ENCODE measurements at places on chromosomes 2 and 18. TPM values are rescaled to one million over a fixed set of nuclear protein-coding genes. Genes with fewer than 3 reads are reported as not detected.

DNA sequence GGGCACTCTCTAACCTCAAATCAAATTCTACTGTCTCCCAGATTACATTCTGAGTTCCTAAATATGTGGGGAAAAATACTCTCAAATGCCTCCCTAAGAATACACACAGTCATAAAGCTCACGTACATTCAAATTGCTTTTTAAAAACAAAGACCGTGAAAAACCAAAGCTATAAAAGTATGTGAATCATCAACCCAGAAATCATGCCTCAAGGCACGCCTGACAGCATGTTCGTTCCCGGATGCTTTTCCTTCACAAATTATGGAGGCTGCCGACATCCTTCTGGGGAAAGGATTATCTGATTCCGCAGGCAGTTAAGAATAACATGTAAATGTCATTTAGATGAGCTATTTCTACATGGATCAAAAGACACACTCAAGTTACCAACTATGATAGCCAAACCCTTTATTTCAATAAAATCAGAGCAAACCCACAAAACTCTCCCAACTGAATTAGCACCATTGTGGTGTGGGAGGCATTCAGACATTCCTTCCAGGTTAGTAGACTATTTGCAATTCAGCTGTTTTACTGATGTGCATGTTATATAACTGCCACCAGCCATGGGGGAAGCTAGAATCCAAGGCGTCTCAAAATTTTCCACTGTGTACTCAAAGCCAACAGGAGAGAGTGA is 398.2 kb upstream of the TRIB2 start:
- no peaks in the 10 kb centered on the region for H3K4me1 ChIP-seq
- H3K36me3 ChIP-seq: no peaks in the 10 kb centered on the region
- no peak overlapping the region for H3K4me3 ChIP-seq
- no peaks in the 10 kb centered on the region for H3K27me3 ChIP-seq

DNA sequence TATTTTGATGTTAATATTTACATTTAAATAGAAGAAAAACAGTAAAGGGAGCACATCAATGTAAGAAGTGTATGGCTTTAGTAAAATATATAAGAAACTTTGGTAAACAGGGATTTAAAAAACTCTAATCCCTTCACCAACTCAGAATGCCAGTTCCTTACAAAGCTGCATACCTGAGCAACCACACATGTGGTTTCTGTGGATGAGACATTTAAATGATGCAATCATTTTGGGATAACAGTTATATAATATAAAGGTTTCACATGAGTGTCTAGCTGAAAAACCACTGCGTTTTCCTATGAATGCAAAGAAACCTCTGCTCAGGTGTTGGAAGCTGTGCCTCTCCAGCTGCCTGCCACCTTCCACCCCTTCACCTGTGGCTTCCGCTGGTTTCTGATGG is 209.1 kb upstream of the REV1 start:
- no peak overlapping the region for H3K4me3 ChIP-seq
- no peaks in the 10 kb centered on the region for H3K4me1 ChIP-seq
- no peaks in the 10 kb centered on the region for H3K36me3 ChIP-seq
- H3K27me3 ChIP-seq: no peaks in the 10 kb centered on the region

Gene WBP1
- total RNA-seq: 53.6 TPM

Gene CYS1
- total RNA-seq: 0.76 TPM

Gene HMSD
- not detected for total RNA-seq

Gene IL36RN
- total RNA-seq: not detected

Gene GREB1
- 0.46 TPM for total RNA-seq

- peak; percentile 16 for DNase-seq
- peaks cover 6% of the 10 kb centered on the region for H3K27me3 ChIP-seq
- H3K4me3 ChIP-seq: no peak overlapping the region
- no peaks in the 10 kb centered on the region for H3K36me3 ChIP-seq
Observed at GRCh38 chr2:233711312-233712008, 1.2 kb upstream of the UGT1A5 start.

Gene SLC4A5
- 2.0 TPM for total RNA-seq

DNA sequence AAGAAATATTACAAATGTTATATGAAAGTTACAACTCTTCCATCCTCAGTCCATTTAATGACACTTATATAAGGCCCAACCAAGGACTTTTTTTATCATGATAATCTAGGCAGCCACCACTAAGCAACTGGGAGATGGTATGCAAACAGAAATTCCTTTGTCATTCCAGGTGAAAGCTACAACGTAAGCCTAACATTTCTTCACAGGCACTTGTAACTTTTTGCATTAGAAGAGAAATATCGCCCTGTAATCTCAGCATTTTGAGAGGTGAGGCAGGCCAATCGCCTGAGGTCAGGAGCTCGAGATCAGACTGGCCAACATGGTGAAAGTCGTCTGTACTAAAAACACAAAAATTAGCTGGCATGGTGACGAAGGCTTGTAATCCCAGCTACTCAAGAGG is 581.2 kb upstream of the SLC8A1 start:
- no peaks in the 10 kb centered on the region for H3K36me3 ChIP-seq
- no peaks in the 10 kb centered on the region for H3K27me3 ChIP-seq
- no peak overlapping the region for H3K27ac ChIP-seq
- H3K4me3 ChIP-seq: no peak overlapping the region
- H3K4me1 ChIP-seq: no peaks in the 10 kb centered on the region
- no peak for DNase-seq

Gene C2orf92
- 23.4 TPM for total RNA-seq

GRCh38 chr2:5749347-5749746 is 57.2 kb downstream of the SOX11 start:
- DNase-seq: no peak
- no peaks in the 10 kb centered on the region for H3K4me1 ChIP-seq
- no peaks in the 10 kb centered on the region for H3K36me3 ChIP-seq
- no peak overlapping the region for H3K27ac ChIP-seq
- no peak overlapping the region for H3K4me3 ChIP-seq
- H3K27me3 ChIP-seq: no peaks in the 10 kb centered on the region

DNA sequence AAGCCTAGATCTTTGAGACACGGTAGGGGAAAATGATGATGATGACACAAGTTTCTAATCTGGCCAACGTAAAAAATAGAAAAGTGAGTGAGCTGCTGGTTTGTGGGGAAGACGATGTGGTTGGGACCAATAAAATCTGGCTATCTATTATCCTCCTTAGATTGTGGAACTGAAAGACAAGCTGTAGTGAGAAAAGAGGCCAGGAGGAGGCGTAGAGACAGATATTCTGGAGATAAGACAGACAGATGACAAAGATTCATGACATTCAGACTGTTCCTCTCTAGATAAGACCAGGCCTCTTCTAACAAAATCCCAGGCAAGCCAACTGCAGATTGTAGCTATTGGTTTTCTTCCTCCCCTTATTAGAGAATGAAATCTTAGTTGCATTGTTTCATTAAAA is 376.3 kb upstream of the UBE2E3 start:
- no peak overlapping the region for H3K4me3 ChIP-seq
- H3K36me3 ChIP-seq: no peaks in the 10 kb centered on the region
- DNase-seq: no peak
- no peak overlapping the region for H3K27ac ChIP-seq
- H3K27me3 ChIP-seq: no peaks in the 10 kb centered on the region
- H3K4me1 ChIP-seq: no peaks in the 10 kb centered on the region

DNA sequence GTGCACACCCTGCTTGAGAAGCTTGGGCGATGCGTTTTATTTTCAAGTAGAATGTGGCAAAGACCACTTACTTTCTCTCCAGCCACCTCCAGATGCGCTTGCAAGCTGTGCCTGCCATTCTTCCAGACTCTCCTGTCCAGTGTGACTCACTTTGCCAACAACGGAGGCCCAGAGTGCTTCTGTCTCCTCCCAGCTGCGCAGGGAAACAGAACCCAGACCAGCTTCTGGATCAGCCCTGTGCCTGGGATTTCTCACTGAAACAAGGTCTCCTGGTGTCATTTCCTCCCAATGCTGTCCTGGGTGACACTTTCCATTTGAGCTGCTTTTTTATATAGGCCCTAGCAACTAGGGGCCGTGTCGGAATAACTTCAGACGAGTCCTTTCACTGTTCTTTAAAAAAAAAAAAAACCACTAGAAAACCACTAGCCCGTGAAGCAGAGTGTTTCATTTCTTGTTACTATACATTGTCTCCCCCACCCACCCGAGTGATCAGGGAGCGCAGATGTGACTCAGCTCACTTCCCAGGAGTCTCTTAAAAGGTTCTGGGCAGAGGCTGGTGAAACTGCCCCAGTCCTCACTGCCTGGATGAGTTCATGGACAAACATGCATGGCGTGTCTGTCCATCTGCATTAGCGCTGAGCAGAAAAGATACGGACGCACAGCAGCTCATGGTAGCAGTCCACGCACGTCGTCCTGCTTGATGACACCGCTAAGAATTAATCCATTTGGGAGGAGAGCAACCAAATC is 25.3 kb upstream of the RPL31 start:
- H3K27me3 ChIP-seq: no peaks in the 10 kb centered on the region
- no peaks in the 10 kb centered on the region for H3K4me1 ChIP-seq
- no peak for DNase-seq
- no peak overlapping the region for H3K4me3 ChIP-seq

DNA sequence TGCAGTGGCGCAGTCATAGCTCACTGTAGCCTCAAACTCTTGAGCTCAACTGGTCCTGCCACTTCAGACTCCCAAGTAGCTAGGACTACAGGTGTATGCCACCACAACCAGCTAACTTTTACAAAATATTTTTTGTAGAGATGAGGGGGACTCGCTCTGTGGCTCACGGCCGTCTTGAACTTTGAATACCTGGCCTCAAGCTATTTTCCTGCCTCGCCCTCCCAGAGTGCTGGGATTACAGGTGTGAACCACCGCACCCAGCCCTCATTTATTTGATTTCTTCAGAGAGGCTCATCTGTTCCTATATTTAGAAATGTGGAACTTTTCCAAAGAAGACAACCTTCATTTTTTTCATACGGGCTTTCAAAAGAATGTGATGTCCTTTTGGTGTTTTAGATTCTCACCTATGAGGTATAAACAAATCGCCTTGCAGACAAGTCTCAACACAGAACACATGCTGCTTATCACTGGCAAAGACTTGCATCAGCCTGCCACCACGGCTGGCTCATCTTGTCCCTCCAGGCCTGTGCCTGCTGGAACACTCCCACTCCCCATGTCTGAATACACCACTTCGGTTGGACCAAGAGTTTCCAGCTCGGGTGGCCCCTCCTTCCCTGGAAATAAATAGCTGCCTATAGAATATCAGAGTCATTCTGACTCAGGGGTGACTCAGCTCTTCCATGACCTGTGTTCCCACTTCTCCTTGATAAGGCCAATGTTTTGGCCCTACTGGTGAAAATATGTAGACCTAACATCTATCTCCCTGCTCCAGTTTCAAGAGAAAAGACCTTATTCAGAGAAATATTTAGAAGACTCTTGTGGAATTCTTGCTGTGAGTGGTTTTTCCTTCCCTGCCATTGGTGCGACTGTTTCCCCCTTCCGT is 202.6 kb downstream of the TGIF1 start:
- H3K36me3 ChIP-seq: no peaks in the 10 kb centered on the region
- peak overlapping the region; percentile 12 for H3K27ac ChIP-seq
- no peaks in the 10 kb centered on the region for H3K4me1 ChIP-seq
- no peak for DNase-seq
- H3K4me3 ChIP-seq: no peak overlapping the region

DNA sequence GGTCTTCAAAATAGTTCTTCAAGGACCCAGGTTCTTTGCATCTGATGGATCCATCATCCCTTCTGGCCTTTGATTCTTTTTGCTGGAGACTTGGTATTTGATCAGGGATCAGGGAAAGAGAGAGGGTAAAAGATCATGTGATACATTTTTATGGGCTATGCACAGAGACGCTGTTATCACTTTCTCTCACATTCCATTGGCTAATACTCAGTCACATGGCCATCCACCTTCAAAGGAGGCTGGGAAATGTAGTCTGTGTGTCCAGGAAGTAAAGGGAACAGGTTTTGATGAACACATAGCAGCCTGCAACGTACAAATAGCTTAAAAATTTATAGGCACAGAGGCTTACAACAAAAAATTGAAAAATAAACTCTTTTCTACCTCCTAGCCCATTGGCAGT is 629.6 kb upstream of the FANCL start:
- no peak overlapping the region for H3K4me3 ChIP-seq
- no peaks in the 10 kb centered on the region for H3K27me3 ChIP-seq
- no peaks in the 10 kb centered on the region for H3K4me1 ChIP-seq
- no peak for DNase-seq

Gene TPRKB
- total RNA-seq: 21.6 TPM

GRCh38 chr2:197042739-197043196 is 116.3 kb upstream of the PGAP1 start:
- no peak for DNase-seq
- no peak overlapping the region for H3K4me3 ChIP-seq
- H3K27ac ChIP-seq: no peak overlapping the region

DNA sequence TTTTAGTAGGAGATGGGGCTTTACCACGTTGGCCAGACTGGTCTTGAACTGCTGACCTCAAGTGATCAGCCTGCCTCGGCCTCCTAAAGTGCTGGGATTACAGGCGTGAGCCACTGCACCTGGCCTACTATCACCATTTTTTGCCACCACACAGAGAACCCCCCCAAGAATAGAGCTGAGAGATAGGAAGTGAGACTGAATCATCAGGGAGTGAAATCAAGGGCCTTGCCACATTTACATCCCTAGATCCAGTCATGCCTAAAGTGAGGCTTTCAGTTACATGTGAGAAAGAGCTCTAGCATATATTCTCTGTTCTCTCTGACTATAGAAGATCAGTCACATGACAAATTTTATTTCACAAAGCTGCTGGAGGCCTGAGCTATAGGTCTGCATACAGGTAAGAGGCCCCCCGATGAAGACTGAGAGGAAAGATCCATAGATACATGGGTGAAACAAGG is 28.0 kb upstream of the KCMF1 start:
- H3K27me3 ChIP-seq: no peaks in the 10 kb centered on the region
- H3K36me3 ChIP-seq: no peaks in the 10 kb centered on the region
- H3K27ac ChIP-seq: no peak overlapping the region
- peaks cover 42% of the 10 kb centered on the region for H3K4me1 ChIP-seq
- no peak for DNase-seq
- H3K4me3 ChIP-seq: no peak overlapping the region

GRCh38 chr2:131543385-131543891 is 15.8 kb downstream of the CCDC74A start:
- no peaks in the 10 kb centered on the region for H3K36me3 ChIP-seq

DNA sequence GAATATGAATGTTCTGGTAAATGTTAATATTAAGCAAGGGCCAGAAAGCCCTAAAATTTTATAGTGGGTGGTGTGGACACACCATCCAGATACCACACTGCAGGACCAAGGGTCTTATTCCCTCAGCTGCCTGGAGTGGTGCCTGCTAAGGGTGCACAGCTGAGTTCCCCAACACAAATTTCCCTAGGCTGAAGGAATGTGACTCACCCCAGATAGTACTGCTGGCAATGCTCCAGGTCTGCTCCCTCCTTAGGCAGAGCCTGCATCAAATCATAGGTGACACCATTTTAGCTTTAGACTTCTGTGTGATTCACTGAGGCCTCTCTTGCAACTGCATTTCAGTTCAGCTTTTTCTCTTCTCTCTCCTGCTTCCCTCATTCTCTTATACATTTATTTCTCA is 321.1 kb downstream of the SATB2 start:
- H3K27me3 ChIP-seq: no peaks in the 10 kb centered on the region
- no peak for DNase-seq
- no peaks in the 10 kb centered on the region for H3K36me3 ChIP-seq
- H3K4me1 ChIP-seq: no peaks in the 10 kb centered on the region
- no peak overlapping the region for H3K27ac ChIP-seq
- no peak overlapping the region for H3K4me3 ChIP-seq
